Effector memory CD4-positive, alpha-beta T cell (primary cell): ENCODE measurements at places on chromosomes 2 and 18.

DNA sequence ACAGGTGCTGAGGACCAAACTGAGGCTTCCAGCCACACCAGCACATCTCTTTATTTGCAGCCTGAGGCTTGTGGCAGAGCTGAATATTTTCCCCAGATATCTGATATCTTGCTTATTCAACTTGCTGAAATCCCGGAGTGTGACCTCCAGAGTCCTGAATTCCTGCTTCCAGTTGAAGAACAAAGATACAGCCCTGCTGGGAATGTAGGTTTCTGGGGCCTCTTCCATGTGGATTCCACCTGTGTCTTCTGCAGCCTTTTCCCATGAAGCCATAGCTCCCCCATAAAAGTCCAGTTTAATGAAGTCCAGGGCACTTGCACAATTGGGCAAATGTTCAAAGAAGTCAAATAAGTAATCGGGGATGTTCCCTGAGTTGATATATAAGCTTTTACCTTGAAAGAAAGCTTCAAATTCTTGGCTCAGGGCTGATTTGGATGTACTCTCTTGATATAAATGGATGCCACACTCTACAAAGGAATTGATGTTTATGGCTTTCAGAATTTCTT, 14.9 kb downstream of the NLRC4 start:
- no peak for DNase-seq

DNA sequence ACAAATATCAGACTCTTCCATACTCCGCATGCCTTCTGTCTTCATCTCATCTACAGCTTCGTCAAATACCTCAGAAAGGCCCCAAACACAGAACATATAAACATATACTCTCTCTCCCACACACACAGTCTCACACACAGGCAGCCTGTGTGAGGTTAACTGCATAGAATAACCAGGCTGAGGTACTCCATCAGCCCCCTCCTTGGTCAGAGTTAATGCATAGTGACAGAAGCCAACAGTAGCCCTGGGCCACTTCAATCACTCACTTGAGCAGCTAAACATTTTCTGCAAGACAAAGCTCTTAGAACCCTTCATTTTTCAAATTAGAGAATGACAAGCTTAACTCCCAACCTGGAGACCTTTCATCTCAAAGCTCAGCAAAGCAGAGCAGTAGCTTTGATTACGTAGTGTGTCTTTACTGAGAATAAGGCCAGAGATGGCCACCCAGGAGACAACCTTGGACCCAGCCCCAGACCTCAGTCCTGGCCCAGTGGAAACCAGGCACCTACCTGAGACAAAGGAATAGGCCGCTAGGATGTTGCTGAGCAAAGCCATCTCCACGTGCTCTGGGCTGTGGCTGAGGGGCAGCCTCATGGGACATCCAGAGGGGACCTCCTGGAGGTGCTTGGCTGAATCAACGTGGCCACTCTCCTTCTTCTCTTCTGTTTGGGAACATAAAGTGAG, 43.0 kb downstream of the EVA1A start:
- no peak for DNase-seq

DNA sequence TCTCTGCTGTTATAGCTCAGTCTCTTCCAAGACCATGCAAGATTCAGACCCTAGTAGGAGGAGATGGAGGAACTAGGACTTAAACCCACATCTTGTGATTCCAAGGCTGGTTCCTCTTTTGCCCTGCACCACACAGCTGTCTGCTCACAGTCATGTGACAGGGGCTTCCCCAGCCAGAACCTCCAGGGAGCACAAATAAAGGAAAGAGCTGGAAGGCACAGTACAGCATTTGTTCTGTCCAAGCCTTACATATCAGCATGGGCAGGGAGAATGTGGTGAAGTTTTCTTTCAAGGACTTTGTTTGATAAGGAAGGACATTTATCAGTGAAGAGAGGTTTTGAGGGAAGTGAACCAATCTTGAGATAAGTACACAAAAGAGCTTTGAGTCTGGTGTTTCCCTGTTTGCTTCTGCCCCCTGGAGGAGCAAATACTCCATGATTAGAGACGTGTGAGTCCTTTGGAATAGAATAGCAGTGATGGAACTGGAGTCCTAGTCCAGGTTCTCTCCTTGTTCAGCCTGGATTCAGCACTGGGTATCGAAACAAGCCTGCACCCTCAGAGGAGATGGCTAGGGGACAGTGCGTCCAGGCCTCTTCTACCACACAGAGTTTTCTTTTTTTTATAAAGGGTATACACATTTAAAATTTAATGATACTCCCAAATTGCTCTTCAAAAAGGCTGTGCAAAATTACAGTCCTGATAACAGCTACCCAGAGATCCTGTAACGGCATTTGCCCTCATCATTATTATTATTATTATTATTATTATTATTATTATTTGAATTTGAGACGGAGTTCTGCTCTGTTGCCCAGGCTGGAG, 24.6 kb upstream of the CASP10 start:
- DNase-seq = peak; percentile 18

DNA sequence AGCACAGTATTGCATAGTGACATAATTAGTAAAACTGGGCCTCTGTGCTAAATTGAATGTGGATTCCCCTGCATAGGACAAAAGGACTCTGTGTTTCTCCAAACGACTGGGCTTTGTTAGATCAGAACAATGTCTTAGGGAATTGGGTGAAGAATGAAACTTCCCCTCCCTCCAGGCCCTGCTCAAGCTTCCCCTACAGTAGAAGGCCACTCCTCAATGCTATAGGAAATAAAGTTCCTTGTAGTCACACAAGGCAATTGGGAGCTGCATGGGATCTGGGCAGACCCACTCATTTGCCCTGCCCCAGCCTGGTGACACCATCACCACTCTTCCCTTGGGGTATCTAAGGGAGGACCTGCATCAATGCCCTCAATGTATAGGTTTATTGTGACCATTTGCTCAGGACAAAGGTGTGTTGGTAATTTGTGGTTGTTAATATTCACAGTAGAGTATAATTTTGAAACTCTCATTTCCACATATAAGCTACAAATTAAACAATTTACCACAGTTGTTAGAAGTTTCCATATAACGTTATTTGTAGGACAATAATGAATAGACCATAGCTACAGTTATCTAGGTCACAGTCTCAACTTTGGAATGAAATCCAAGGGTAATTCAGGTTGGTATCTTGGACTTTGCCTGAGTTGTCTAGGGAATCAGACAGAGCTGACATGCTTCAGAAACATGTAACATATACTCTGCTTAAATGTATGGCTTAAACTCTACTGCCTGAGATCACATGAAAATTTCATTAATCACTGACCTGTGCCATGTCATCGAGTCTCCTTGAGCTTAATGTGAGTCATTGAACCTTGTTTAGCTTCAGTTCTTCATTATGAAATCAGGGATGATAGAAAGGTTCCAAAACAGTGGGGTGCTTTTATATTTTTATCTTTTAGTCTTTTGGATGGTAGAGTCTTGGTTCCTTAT, 64.8 kb upstream of the DARS1 start:
- DNase-seq = no peak

DNA sequence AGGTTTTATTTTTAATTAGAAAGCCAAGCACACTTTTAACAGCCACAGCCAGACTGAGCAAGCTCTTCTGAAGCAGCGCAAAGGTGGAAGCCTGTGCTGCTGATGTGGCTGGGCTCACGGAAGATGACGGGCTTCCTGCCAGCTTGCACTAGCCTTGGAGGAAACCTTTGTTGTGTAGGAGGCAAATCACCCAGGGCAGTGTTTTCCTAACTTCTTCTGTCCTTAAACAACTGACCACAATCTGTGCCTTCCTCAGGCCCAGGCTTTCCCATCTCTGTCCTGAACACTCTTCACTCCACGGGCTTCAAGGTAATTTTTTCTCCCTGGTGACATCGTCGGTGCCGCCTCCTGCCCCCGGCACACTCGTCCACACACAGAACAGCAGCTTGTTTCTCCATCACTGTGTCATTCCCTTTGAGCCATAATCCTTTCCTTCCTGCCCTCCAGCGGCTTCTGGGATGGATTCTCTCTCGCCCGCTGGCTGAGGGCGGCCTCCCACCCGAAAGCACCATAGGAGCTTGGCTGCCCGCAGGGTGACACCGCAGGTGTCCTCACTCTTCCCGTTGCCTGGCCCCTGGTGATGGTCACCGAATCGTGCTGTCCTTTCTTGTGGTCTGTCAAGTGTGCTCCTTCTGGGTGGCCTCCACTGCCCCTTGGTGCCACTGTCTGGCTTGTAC, 31.1 kb upstream of the INHBB start:
- no peak for DNase-seq

- DNase-seq = no peak
Measured at GRCh38 chr2:221337957-221338685, 234.0 kb downstream of the EPHA4 start.

DNA sequence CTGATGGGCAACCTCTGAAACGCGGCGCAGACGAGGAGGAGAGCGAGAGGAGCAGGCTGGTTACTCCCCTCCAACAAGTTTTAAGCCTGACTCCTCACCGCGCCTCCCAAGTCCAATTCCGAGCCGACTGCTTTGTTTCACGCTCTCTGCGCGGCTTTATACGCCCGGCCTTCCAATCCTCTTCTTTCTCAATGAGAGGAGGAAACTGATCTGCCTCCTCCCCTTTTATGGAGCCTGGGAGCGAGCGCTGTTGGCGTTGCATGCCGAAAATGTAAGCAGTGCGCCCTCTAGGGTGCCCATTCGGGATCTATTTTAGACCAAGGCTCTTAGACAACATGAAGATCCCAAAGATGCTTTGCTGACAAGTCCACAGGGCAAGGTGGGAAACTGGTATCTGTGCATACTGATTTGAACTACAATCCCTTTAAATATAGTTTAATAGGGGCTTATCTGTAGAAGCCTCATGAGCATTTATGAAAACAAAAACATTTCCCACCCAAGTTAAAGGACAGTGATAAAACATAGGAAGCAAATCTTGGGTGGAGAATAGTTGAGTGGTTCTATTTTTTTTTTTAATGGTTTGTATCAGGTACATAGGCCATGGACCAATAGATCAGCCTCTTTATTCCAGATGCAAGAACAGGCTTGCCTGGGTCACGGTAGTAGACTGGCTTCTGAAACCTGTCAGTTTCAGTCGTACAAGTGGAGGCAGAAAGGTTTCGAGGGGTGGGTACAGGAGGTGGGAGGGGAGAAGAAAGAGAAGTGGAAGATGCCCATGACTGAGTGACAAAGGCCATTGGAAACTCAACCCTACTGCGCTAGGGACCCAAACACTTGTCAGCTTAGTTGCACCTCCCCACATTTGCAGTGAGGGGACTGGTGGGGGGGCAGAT, at the start of gene RND3:
Gene RND3, minus strand, starts transcription at position 131 of the 893 bp plus-strand sequence. CDS start 250 bp downstream, outside the sequence.
- no peak for DNase-seq

DNA sequence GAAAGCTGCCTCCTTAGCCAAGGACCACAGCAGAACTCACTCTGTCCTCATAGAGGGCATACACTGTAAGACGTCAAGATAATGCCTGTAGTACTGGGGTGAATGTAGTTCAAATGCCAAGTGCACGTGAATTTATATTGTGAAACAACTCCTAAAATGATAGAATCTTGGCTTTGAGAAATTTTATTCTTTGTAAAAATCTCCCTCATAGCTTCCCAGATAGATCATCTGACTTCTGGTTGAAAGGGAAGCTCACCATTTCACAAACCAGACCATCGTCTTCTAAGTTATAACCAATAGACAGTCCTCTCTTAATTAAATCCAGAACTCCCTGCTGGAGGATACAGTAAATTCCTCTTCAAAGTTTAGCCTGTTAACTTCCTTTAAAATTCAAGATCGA, 110.9 kb upstream of the MSTN start:
- DNase-seq = no peak

- no peak for DNase-seq
Measured at GRCh38 chr2:233445152-233445830, 91.0 kb downstream of the DGKD start.

DNA sequence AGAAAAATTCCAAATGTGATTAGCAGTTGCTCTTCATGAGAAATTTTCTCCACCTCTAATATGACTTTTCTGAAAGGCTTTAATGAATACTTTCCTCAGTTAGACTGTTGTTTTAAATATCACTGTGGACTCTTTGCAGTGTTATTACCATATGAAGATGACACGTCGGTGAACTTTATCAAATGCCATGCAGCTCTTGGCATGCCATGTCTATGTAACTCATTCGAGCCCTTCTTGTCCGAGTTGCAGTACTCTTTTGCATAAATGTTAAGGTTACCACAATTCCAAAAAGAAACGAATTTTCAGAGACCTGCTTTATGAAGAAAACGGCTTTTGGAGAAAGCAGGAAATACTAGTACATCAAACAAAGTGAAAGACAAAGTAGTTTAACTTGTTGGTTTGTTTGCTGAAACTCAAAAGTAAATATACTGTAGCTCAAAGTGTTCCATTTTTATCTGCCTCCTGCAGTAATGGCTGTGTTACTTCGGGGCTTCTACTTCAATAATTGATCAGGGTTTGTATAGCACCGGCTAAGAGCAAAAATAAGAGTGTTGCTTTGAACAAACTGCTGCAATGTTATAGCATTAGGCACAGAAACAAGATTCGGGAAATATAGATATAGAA, 204.1 kb downstream of the ARHGAP15 start:
- no peak for DNase-seq

- no peak for DNase-seq
Measured at GRCh38 chr18:55996717-55997116, 408.7 kb upstream of the TCF4 start.
